ENCODE measurements at places on chromosomes 7 and 10.

DNA sequence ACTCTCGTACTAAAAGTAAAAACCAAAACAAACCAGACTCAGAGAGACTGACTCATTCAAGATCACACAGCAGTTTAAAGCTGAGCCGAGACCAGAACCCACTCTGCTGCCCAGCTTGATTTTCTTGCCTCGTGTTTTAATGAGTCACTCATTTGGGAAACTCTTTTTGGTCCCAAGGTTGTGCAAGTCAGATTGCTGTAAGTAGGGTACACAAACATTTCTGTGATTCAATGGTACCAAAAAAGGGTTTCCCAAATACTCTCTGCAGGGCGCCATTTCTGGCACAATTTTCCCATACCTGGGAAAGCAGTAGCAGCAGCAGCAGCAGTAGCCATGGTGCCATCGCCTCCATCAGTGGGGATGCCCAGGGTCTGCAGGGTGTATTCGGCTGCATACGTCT lies 69.9 kb downstream of the ASAH2B start:
- DNase-seq, result no peak

DNA sequence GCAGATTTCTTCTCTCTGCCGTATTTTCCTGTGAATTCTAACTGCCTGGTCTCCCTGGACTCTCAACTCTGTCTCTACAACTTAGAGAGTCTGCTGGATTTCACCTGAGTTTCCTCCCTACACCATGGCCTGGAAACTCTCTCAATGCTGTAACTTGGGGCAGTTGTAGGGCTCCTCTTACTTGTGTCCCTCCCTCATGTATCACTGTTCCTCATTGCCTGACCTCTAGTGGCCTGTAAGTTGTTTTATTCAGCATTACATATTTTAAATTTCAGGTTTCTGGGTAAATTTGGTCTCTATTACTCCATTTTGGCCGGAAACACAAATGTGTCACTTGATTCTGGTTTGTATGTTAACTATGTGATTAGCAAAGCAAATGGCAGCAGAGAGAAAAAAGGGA lies 70.9 kb downstream of the DYNC1I1 start:
- DNase-seq, result no peak

- DNase-seq, result no peak
These were observed 6.4 kb downstream of the NEBL start for GRCh38 chr10:20890491-20891337.

GRCh38 chr7:123643495-123644441 lies 11.9 kb upstream of the LMOD2 start:
- DNase-seq, result no peak
